ENCODE measurements at places on chromosomes 5 and 9.
A peak's percentile ranks its signal among the peaks of the same experiment; 100 is the strongest.

DNA sequence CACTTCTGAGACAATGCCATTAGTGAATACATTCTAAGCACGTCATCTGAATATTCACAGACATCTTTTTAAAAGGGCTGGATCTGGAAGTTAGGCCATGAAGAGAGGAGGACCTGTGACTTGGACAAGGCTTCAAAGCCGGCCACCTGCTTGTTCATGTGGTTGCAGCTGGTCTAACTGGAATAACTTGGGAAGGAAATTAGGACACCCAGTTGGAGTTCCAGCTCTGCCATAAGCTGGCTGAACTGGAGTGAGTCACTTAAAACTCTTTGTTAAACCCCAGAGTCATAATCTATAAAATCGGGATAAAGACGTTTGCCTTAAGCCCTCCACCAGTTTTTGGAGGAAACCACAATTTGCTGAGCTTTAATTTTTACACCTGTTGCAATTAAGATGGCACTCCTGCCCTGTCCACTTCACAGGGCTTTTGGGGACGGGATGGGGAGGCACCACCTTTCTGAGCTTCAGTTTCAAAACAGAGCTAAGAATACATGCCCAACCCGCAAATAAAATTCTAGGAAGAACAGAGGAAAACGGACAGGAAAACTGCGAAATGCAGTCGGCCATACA is 536 bp upstream of the STX17 start:
- peak; percentile 7 for DNase-seq

DNA sequence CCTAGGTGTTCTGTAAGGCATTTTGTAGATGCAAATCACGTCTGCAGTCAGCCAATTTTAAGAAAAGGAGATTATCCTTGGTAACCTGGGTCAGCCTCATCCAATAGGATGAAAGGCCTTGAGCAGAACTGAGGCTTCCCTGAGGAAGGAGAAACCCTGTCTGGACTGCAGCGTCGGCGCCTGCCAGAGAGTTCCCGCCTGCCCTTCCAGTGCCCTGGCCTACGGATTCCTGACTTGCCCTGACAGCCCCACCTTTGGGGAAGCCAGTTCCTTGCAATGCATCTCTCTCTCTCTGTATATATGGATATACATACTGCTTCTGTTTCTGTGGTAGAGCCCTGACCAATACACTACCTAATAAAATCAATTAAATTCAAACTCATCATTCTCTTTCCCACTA is 66.2 kb upstream of the RUFY1 start:
- DNase-seq = no peak

- no peak for DNase-seq
Measured at GRCh38 chr9:113853333-113853732, 22.8 kb upstream of the ZNF618 start.

DNA sequence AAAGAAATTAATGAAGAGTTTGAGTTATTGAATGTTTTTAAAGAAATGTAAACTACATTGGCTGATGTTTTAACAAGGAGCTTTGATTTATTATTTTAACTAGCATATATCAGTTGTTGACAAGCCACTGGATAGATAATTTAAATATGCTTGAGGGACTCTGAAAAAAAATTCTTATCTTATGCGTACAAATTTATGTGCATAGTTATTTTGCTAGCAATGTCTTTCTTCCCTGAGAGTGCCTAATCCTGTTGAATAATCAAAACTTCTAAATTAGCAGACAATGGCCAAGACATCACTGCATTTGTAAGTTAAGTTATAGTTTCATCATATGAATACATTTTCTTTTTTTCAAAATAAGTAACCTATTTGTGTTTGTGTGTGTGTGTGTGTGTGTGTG is 342.3 kb downstream of the MED10 start:
- DNase-seq = no peak

DNA sequence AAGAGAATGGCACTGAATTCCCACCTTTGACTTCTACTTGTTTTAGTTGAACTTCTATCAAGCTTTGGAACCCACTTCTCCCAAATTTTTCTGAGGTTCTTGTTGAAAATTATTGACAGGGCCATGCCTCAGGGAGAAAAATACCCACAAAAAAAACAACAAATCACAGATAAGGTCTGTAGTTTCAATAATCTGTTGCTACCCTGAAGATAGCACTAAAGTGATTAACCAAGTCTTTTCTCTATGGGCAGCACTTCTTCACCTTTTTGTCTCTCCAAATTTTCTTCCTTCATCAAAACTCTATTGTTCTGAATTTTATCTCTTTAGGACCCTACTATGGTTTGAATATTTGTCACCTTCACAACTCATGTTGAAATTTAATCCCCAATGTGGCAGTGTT is 154.3 kb upstream of the FGF10 start:
- no peak for DNase-seq

DNA sequence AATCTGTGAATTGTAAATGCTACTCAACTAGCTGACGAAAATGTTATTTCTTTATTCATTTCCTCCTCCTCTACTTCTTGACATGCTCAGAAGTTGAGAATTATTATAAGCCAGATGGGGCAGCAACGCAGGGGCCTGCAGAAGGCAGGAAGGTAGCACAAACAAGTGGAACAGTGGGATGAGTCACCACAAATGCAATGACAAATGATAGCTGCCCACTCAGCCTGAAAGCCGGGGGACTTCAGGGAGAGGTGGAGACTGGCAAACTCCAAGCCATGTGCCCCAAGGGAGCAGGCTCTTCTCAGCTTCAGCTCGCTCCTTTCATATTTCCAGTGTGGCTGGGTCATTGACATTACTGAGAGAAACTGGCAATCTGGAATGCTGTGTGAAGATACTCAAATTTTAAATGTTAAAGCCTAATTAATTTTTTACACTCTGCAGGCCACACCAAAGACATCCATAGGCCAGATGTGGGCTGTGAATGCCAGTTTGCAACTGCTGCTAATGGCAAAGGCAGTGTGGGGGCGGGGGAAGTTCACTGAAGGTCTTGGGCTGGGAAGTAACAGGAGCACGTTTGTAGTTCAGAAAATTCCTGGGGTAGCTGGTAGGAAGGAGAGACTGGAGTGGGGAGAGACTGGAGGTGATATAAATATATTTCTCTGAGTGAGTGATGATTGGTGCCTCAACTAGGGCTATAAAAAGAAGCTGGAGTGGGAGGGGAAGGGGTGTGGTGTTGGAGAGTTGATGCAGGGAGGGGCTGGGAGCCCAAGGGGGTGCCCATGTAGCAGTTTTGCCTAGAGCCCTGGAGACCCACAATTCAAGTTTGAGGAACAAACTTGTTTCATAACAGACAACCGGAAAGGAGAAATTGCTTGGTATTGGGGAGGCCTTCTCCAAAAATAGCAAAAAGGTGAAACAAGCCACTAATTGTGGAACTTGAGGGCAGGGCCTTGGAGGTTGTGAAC is 20.8 kb upstream of the ADRB2 start:
- no peak for DNase-seq

GRCh38 chr5:91219091-91219802 is 163.9 kb downstream of the ARRDC3 start:
- DNase-seq = no peak

GRCh38 chr5:139043157-139043905 is 154.8 kb downstream of the SIL1 start:
- no peak for DNase-seq

GRCh38 chr5:116358911-116359418 is 215.7 kb downstream of the SEMA6A start:
- no peak for DNase-seq

- no peak for DNase-seq
Measured at GRCh38 chr5:159539678-159540077, 209.4 kb upstream of the IL12B start.

DNA sequence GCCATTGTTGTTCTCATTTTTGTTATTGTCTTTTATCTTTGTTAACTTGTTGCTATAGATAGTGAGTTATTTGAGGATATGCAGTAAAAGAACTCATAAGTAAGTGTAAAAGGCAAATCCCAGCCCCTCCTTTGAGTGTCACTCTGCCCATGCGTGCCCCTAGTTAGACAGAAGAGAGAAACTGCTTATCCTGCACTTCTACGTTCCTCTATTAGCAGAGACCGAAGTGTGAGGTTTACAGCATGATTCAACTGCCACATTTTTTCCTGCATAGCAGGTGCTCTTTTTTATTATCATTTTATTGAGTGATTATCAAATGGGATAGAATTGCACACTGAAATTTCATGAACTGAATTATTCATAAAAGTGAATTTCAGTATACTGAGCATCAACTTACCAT is 12.0 kb upstream of the DNAH5 start:
- no peak for DNase-seq

DNA sequence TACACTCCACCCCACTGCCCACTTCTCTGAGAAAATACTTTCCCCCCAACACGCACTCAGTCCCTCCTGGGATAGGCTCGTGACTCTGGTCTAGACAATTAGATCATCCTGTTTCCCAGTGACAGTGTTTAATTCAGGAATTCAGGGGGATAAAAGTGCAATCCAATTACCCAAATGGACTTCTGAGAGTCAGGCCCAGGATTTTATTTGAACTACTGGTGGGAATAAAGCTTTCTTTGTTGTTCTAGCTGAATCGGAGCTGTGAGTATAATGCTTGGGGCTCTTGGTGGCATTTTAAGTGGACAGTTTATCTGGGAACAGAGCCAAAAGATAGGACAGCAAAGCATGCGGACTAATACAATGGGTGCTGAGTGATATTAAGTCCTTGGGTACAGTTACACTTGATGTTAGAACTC is 683.3 kb downstream of the MAT2B start:
- DNase-seq = no peak

GRCh38 chr9:131733541-131734061 is 6.3 kb downstream of the RAPGEF1 start:
- DNase-seq = peak; percentile 77

DNA sequence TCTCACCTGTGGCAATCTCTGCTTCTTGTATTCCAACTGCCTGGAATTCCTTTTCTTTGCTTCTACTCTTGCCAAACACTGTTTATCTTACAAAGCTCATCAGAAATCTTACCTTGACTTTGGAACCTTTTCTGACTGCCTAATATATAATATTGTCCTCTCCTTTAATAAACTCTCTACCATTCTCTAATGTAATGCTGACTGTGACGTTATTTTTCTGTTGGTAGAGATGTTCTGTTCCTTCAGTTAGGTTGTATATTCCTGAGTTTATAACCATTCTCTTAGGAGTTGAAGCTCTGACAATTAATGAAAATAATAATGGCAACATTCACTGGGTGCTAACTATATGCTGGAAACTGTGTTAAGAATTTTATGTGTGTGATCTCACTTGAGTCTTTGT is 188.8 kb upstream of the ATP10B start:
- DNase-seq = no peak

GRCh38 chr5:172905346-172906140 is 53.7 kb upstream of the RPL26L1 start:
- DNase-seq = no peak

DNA sequence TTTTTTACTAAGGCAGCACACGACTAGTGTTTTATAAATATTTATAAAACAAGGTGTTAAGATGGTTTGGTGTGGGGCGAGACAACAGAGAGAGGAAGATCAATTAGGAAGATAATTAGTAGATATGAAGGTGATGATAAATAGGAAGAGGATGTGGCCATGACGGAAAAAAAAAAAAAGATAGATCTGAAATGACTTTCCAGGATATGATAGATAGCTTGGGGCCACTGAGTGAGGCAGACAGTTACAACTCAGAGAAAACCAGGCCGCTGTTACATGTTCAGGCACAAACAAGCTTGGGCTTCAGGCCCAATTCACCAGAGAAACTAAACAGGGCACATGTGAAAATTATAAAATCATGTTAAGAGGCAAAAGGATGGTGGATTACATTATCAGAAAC is 43.2 kb downstream of the KIAA0825 start:
- DNase-seq = no peak

DNA sequence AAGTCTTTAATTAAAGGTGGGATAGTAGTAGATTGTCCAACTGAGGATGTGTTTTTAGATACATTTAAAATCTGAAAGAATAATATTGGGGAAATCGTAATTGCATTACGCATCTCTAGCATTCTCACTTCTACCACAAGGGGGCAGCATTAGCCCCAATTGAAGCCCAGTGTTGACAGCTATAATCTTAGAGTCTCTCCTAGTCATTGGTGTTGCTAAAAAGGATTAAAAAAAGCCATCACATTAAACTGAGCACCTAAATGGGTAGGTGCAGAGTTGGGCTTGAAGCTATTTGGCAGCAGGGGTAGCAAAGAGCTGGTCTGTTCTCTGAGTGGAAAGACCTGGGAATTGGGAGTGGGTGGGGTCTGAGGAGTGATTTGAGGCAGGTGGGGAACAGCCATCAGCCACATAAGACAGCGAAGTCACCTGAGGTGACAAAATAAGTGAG is 177.2 kb downstream of the OSTF1 start:
- DNase-seq = peak; percentile 44

DNA sequence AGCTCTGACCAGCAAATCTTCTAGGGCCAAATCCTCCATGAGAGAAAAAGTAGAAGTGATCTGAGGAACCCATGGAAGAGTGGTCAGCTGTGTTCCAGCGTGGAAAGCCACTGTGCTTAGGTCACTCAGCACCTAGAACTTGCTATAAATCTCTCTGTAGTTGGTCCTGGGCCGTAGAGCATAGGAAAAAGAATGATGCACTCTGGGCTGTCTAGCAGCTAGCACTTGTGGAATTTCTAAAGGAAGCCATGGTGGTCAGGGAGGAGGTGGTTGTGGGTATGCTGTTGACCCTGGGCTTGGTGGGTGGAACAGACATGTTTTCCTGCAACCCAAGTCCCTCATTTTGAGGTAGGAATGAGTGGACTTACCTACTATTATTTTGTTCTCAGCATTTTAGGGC is 48.1 kb downstream of the GGTA1 start:
- DNase-seq = no peak

DNA sequence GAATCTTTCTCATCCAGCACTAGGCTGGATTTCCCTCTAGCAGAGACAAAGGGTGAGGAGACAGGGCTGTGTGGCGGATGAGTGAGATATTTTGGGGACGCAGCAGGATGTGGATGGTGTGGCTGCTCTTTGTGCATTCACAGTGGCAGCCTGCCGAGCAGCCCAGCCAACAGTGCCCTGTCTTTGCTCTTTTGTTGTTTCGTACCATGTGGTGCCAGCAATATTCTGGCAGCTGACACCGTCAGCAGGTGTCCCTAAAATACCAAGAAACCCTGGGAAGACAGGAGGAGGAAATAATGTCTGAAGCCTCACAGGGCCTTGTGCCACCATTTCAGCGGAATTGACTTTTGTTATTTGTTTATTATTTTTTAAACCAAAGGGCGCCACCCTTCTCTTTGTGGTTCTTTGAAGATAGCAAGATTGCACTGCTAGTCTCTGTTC is 141.4 kb downstream of the CCDC192 start:
- no peak for DNase-seq

- DNase-seq = no peak
Measured at GRCh38 chr9:93652604-93653592, 76.5 kb downstream of the PHF2 start.

DNA sequence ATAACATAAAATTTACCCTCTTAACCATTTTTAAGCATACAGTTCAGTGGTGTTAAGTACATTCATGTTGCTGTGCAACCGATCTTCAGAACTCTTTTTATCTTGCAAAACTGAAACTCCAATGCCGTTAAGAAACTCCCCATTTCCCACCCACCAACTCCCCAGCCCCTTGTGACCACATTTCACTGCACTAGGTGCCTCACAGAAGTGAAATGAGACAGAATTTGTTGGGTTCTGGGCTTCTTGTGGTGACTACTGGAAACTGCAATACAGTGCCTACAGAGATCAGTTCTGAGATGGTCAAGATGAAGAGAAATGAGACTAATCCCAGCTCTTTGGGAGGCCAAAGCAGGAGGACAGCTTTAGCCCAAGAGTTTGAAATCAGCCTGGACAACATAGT is 202.1 kb upstream of the SLC30A5 start:
- DNase-seq = no peak

GRCh38 chr5:117954331-117954730 is 1034.0 kb downstream of the DTWD2 start:
- DNase-seq = no peak

- no peak for DNase-seq
Measured at GRCh38 chr9:32347571-32347970, 36.9 kb upstream of the ACO1 start.

GRCh38 chr5:97525780-97526179 is 342.7 kb upstream of the RIOK2 start:
- no peak for DNase-seq

Measured in kidney capillary endothelial cell (primary cell).